Activated T-helper 1 cell treated with anti-CD3 and anti-CD28 coated beads, Interleukin-12 subunit alpha, Interleukin-12 subunit beta, Interleukin-2, Interleukin-4 antibody, amounts not matched to agents 30 ng/mL and 10 ng/mL and 1 ng/mL, durations not matched to agents 14 hours and 24 hours and 36 hours (primary cell): ENCODE measurements at places on chromosomes 4 and X. TPM values are rescaled to one million over a fixed set of nuclear protein-coding genes. Genes with fewer than 3 reads are reported as not detected.

UPF3B gene
- 11.0 and 13.0 TPM in 2 replicates for total RNA-seq

- DNase-seq, result no peak
These were observed 54.1 kb upstream of the WDR17 start for GRCh38 chr4:176011529-176011928.

- DNase-seq, result no peak
These were observed 31.6 kb upstream of the CDKN2AIP start for GRCh38 chr4:183412821-183413220.

- DNase-seq, result no peak
These were observed 386.3 kb downstream of the DMD start for GRCh38 chrX:32825009-32825408.

DNA sequence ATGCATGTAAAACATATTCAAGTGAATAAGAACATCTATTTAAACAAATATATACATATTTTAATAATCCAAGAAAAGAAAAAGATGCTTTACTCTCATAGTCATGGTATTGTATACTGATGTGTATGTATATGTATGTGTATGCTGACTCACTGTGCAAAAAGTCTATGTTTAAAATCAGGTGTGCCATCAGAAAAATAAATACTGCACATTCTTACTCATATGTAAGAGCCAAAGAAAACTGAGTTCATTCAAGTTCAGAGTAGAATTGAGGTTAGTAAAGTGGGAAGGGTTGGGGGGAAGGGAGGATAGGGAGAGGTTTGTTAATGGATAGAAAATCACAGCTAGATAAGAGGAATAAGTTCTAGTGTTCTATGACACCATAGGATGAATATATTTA is 403.9 kb upstream of the SMIM31 start:
- DNase-seq, result no peak
